ENCODE measurements at places on chromosomes 7 and 10.
A peak's percentile ranks its signal among the peaks of the same experiment; 100 is the strongest.

DNA sequence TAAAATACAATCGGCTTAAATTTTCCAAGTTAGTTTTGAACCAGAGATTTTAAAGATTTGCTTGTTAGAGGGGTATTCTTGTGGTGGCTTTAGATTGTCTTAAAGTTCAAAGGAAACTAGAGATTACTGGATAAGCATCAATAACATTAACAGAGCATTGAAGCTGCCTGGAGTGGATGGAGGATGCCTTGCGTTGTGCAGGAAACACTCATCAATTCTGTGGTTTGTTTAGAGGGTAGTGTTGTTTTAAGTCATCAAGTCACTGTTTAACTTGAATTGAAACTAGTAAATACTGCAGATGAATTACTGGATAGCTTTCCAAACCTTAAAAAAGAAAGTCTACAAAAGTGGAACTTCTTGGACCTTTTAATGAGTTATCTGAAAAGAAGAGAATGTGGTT, 218.6 kb downstream of the CELF2 start:
- peak; percentile 72 for DNase-seq

GRCh38 chr7:112938863-112939573, 147.6 kb downstream of the GPR85 start:
- peak; percentile 65 for DNase-seq

DNA sequence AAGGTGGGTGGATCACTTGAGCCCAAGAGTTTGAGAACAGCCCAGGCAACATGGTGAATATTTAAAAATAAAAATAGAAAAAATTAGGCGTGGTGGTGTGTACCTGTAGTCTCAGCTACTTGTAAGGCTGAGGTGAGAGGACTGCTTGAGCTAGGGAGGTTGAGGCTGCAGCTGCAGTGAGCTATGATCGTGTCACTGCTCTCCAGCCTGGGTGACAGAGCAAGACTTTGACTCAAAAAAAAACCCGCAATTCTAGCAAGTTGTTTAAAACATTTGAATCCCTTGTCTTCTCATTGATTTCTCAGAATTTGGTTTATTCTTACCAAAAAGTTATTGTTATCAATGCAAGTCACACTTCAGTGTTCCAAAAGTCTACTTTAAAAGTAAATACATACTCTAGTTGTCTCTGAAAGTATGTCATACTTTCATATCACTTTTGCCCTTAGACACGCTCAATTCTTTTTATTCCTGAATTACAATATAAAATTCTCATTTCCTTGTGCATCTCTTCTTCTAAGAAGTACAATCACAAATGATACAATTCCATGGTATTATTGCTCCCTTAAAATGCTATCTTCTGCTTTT, 6.3 kb downstream of the EPC1 start:
- no peak for DNase-seq

DNA sequence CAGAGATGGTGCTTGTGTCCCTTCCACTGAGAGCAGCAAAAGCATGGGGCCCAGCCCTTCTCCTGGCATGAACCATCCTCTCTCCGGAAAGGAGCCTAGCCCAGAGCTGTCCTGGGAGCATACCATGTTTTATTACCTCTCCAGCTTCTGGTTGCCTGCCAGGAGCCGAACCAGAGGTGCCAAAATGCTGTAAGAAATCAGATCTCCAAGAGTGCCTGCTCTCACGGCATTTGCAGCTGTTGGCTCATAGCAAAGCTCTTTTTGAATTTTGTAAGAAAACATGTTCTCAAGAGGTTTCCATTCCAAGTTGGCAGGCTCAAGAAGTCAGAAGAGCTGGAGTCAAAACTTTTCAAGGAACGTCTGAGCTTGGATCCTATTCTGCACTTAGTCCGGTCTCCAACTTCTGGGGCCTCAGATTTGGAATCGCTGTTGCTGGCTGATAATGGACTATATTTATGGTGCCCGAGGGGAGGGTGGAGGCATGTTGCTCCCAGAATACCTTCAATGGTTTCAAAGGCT, 211.7 kb upstream of the MKI67 start:
- DNase-seq, result no peak

DNA sequence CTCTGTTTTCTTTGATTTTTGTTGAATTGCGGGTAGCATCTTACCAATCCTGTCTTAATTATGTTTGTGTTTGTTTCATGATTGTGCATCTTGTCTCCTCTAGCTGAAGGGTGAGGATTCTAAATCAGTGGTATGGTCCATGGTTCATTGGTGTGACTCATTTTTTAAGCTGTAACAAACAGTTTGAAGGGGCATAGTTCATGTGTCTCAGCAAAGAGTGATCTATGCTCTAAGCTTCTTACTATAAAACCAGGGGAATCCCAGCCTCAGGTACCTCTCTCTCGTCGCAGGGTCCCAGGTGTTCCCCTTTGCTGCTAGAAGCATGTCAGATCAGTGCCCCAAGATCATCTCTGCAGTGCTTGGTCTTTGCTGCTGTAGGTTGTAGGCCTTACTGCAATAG, 100.1 kb downstream of the OTUD1 start:
- no peak for DNase-seq
